ENCODE measurements at places on chromosomes 5 and 9.

DNA sequence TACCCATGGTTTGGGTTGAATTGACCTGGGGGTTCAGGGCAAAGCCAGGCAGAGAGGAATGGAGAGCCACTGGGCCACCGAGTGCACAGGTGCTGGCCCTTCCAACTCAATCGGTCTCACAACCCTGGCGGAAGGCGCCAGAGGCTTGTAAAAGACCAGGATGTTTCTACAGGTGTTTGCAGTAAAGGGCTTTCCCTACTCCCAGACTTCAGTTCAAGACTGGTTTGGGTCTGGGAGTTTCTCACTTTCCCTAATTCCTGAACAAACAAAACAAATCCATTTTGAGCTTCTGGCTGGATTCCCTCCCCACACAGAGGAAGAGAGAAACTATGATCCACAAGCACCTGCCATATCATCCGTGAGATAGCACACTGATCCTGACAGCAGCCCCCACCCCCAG lies 125.2 kb upstream of the KLF4 start:
- DNase-seq = no peak

DNA sequence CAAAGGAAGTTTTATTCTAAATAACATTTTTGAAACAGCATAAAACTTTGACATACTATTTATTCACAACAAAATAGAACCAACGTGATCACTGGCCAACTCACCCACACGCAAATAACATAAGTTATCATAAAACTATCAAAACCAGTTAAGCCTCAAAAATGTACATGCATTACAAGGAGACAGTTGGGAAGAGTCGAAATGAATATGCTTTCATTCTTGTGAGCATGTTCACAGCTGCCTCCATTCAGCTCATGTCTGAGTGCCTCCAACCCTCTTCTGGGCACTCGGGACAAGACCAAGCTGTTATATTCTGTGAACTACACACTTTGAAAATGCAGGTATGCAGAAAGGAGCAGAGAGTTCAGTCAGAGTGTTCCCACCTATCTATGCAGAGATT lies 284.9 kb downstream of the BNC2 start:
- no peak for DNase-seq

GRCh38 chr5:18744441-18744840 lies 1110.2 kb downstream of the TAF11L14 start:
- DNase-seq = no peak

DNA sequence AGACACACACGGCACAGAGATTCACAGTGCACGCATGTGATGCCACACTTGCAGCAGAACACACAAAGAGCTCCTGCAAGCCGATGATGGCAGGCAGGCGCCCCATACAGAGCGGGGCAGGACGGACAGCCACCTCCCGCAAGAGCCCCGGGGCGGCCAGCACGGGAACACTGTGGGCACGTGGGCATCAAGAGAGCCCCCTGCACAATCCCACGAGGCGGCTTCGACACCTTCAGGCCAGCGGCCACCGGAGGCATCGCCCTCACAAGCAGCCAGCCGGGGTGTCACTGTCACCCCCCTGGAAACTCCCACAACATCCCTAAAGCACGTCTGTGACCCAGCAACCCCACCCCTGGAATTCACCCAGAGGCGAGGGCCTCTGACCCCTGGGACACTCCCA lies 17.9 kb downstream of the TERT start:
- no peak for DNase-seq

- no peak for DNase-seq
These were observed 9.0 kb upstream of the FBP2 start for GRCh38 chr9:94602666-94603065.
